ENCODE measurements at places on chromosomes 12 and 14.
A peak's percentile ranks its signal among the peaks of the same experiment; 100 is the strongest.

DNA sequence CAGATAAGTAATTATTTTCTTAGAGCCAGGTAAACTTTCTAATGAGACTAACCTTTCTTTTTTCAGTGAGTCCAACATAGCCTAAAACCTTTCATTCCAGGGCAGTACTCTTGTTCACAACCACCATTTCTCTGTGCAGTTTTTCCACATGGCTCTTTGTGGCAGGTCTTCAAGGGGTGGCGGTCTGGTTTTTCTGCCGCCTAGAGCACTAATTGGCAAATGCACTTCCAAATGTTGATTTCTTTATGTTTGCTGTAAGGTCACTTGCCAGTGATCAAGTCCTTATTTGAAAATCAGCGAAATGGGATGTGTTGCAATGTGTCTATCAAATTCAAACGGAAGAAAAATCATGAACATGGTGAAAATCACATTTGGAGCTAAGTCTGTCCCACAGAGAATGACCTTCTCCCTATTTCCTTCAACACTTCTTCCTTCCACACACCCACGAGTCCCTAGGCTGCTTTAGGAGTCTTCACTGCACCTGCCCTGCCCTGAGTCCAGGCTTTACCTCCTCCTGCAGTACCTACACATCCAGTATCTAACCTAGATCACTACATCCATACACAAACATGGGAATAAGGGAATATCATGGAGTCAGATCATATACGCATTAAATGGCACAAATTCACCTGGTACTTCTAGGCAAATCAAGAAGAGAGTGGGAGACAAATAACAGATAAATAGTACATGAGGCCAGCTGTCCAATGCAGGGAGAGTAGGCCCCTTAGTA lies 1.9 kb downstream of the SRGAP1 start:
- no peak for DNase-seq

DNA sequence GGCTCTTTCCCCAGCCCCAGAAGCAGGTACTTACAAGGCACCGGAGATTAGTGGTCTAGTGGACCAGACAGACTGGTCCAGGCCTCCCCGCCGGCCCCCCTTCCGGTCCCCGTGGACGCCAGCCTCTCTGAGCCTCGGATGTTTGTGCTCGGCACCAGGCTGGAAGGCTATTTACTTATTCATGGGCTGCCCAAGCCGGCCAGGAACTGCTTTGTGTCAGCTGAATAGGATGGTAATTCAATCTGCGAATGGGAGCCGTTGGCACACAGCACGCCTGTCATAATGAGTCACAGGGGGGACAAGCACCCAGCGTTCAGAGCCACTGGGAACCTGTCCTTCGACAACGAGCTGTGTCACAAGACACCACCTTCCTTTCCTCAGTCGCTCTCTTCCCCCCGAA lies 82.3 kb downstream of the RIMBP2 start:
- peak; percentile 61 for DNase-seq

- no peak for DNase-seq
Observed at GRCh38 chr12:131620946-131621681, 89.8 kb upstream of the SFSWAP start.

DNA sequence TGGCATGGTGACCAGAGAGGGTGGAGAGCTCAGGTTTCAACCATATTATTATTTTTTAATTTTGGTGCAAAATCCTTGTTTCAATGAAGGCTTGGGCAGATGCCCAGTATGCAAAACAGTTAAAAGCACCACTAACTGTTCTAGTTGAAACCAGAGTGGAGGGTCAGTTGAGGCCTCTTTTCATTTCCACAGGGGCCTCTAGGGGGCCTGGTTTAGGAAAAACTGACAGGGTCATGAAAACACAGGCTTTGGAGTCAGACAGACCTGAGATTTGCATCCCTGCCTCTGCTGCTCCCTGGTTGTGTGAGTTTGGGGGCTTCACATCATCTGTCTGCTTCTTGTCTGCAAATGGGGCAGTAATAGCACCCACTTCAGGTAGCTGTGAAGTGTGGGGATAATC lies 3.3 kb upstream of the RPH3A start:
- no peak for DNase-seq

DNA sequence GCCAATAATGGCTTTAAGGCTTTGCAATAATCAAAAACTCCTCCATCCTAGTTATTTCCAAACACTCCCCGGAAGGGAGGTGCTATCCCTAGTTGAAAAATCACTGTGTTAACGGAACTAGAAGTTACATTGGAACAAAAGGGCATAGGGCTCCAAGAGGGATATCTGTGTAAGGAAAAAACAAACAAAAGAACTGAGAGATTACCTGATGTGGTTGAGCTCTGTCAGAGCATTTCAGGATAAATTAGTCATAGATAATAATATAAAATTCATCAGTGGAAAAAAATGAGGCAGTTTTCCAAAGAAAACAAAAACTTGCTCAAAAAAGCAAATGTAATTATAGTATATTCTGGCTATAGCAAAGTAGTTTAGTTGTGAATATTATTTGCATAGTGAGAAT lies 27.4 kb upstream of the PAPLN start:
- no peak for DNase-seq

GRCh38 chr12:63805704-63806672 lies 26.3 kb downstream of the RXYLT1 start:
- no peak for DNase-seq

DNA sequence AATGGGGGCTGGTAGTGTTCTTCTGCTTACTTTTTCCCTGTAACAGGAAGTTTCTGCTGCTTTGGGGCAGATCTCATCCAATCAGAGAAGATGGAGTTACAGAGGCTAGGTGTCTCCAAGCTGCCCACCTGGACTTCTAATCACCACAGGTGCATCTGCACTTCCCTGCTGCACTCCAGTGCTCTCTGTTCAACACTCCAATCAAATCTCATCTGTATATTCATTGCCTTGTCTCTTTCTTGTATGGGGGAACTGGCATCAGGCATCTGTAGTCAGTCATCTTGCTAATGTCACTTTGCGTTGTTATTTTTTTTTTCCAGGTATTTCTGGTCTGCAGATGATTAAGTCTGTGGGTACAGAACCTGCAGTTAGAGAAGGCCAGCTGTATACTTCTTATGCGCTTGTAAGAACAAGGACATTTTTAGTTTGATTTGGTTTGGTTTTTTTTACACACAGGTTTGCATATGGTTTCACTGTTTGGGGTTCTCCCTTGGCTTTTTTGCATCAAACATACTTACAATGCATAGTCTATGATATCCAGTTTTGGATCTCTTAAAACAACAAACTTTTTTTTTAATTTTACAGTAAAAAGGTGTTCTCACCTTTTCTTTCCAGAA lies 116.0 kb downstream of the METTL25 start:
- no peak for DNase-seq

Measured in neuronal stem cell (in vitro differentiated cells).